ENCODE measurements at places on chromosomes 2 and 18.

DNA sequence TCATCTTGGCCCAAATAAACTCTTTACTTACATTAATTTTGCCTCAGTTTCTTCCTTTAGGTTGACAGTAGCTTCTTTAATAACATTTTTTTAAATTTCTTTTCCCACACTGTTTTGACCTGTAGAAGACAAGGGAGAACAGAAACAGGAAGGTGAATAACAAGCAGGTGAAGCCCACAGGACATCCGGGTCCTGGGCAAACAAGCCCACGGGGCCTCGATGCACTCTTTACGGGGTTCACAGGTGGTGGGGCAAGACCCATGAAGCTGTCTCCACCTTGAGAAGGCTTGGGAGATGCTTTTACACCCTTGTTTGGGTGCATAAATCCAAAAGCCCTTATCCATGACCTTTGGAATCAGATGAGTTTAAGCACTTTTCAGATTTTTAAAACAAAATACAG lies 301.0 kb upstream of the MGAT5 start:
- no peak for DNase-seq

GRCh38 chr2:79512442-79513401 lies at the start of gene CTNNA2:
Gene CTNNA2 (plus strand): TSS chr2:79513051.
- peak; percentile 89 for DNase-seq

GRCh38 chr18:51807336-51807735 lies 532.7 kb upstream of the DCC start:
- no peak for DNase-seq

DNA sequence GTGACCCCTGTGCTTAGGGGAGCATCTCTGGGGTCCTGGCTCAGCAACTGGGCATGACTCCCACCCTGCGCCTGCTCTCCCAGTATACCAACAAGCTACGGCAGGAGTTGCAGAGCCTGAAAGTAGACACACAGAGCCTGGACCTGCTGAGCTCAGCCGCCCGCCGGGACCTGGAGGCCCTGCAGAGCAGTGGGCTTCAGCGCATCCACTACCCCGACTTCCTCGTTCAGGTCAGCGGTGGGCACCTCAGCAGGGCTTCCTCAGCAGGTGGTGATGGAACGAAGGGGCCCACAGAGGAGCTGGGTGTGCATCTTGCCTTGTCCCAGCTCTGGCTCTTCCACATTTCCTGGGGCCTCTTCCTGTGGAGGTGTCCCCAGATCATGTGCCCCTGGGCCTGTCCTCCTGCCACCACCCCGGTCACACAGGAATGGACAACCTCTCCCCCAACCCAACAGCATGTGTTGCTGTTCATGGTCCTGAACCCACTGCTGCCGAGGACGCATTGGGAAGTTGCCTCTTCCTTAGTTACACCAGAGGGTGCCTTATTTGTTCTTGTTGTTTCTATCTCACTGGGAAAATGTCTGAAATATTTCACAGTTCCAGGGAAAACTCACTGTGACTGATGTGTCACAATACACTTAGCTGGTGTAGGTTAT lies 10.8 kb downstream of the PROM2 start:
- DNase-seq: no peak

DNA sequence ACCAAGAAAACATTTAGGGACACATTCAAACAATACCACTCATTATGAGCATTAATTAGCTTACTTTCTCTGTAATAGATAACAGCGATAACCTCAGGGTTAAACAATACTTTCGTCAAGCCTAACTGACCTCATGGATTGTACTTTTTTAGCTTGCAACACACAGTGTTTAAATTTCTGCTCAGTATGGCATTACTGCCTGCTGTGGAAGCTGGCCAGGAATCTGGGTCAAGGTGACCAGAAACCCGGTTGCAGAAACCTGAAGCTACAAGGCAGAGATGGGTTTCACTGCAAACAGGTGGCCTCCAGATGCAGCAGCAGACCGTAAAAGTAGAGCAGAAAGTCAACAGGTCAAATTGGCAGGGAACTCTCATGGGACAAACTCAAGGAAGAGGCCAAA lies 123.8 kb upstream of the FHL2 start:
- DNase-seq: no peak

DNA sequence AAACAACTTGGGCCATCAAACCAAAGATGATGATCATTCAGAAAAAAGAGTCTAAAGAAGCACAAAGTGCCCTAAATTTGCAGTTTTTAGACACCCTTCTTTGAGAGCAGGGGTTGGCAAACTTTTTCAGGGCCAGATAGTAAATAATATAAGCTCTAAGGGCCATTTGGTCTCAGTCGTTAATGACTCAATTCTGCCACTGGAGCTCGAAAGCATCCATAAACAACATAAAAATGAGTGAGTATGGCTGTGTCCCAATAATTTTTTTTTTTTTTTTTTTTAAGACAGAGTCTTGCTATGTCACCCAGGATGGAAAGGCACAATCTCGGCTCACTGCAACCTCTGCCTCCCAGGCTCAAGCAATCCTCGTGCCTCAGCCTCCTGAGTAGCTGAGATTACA lies 152.3 kb downstream of the DTNB start:
- no peak for DNase-seq

DNA sequence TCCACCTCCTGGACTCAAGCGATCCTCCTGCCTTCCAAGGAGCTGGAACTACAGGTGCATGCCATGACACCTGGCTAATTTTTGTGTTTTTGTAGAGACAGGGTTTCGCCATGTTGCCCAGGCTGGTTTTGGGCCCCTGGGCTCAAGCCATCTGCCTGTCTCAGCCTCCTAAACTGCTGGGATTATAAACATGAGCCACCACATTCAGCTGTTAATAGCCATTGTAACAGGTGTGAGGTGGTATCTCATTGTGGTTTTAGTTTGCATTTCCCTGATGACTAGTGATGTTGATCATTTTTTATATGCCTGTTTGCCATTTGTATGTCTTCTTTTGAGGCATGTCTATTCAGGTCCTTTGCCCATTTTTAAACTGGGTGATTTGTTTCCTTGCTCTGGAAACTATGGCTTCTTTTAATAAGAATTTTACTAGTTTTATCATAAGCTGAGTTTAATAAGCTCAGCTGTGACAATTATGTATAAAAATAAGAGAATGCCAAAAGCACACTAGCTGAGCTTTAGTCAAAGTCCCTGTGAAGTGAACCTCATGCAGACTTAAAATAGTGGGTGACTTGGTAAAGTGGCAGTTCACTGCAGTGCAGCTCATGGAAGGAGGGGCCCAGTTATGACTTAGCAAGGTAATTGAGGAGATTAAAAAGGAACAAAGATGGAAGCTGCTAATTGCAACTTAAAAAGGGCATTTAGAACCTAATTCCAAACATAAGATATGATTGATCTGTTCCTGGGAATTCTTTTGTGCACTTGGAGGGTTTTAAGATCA lies 465.1 kb downstream of the TGIF1 start:
- DNase-seq: no peak

DNA sequence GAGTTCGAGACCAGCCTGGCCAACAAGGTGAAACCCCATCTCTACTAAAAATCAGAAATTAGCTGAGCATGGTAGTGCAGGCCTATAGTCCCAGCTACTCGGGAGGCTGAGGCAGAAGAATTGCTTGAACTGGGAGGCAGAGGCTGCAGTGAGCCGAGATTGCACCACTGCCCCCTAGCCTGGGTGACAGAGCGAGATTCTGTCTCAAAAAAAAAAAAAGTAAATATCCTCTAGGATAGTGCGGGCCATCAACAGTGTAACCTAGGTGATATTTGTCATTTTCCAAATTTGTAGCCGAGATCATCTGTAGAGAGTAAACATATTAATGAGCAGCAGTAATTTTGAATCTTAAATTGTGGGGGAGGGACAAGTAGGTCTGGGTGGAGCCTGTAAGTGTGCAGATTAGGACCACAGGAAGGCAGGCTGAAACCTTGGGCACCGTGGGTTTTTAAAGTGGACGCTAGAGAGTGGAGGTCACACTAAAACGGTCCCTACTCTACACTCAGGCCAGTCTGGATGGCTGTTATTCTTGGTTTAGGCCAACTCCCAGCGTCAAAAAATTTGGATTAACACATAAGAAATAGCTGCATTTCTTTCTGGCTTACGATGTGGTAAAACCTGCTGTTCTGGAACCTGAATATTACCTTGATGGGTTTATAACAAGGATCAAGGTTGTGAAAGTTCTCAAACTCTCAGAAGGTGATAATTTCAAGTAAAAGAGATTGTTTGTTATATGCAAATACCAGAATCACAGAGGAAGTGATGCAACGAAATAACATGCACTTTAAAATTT lies 22.7 kb upstream of the TET3 start:
- DNase-seq: no peak

- peak; percentile 57 for DNase-seq
Measured at GRCh38 chr2:119480718-119481142, 43.6 kb downstream of the SCTR start.

- no peak for DNase-seq
Measured at GRCh38 chr2:218691234-218691633, 19.3 kb downstream of the STK36 start.

DNA sequence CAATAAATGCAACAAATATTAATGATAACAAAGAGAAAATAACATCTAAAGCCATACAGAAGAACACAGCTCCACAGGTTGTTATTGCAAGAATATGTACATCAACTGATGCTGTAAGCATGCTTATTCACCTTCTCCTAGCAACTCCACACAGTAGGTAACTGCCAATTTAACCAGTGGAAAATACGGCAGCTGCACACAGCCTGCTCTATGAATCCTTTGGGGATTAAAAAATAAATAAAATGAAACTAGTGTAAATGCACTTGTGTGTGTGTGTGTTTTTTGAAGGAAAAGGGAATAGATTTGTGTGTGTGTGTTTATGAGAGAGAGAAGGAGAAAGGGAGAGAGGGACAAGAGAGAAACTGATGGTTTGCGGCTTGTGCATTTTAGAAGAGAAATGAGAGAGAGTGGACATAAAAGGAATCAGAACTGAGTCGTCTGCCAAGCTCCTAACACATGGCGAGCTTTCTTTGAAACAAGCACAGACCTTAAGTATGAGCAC lies 96.2 kb upstream of the PDE1A start:
- DNase-seq: no peak

- DNase-seq: no peak
Measured at GRCh38 chr2:110678457-110679336, 834 bp upstream of the BUB1 start.

- no peak for DNase-seq
Measured at GRCh38 chr2:46521215-46521683, 41.9 kb downstream of the TMEM247 start.

DNA sequence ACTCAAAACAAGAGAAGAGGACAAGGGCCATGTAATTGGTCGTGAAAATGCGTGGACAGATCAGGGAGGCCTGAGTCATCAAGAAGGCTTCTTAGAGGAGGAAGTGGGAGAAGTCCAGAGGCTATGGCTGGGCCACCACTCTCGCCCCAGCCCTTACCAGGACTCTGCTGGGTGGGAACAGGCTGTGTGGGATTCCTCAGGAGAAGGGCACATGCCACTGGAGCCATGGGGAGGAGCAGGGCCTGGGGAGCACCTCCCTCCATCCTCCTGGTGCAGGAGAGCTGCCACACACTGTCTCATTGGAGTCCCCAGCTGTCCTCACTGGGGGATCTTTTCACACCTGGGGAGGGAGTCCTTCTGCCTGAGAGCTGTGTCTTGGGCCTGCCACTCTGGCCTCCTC lies 9.4 kb upstream of the RALB start:
- no peak for DNase-seq

DNA sequence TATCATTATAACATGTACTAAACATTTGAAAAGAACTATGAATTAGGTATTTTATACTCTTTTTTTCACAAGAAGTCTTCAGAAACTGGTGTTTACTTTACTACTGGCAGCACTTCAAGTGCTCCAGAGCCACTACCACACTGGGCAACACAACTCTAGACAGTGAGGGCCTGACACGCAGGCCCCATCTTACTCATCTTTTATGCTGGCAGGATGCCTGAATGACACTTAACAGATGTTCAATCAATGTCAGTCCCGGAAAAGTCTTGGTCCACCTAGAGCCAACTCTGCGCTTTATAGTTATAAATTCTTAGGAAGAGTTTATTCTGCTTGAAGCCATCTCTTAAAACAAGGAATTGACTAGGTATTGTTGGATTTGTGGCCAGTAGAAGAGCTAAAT lies 8.7 kb upstream of the WIPF1 start:
- DNase-seq: no peak

- DNase-seq: no peak
Measured at GRCh38 chr2:101737478-101738255, 40.2 kb downstream of the MAP4K4 start.

DNA sequence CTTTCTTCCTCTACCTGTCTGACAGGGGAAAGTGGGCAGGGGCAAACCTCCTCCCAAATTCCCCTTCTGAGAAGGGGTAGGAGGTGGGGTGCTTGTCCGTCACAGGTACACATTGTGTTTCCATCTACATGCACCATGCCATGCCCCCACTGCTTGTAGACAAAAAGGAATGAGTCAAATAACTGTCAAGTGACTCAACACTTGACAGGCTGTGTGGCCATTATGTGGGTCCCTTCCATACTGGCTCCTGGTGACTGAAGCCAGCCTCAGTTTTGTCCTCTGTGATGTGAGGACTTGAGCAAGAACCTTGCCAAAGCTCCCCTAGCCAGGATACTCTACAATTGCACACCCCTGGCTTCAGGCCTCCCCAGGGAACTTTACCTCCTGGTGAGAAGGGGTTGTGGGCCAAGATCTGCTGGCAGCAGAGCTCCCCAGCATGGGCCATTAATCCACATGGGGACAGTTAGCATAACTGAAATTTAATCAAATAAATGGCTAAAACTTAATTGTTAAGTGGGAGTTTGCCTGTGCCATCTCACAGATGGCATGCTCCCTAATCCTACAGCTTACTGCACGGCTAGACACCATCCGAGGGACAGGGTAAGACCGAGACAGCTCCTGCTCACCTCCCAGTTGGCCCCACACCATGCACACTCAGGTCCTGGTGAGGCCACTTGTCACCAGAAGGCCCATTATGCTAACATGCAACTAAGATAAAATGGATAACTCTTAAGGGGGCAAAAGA lies 140.2 kb downstream of the BCL11A start:
- no peak for DNase-seq

GRCh38 chr2:178949584-178949983 lies 100.4 kb downstream of the CCDC141 start:
- DNase-seq: no peak

GRCh38 chr2:17000184-17000482 lies 334.5 kb upstream of the CYRIA start:
- no peak for DNase-seq

DNA sequence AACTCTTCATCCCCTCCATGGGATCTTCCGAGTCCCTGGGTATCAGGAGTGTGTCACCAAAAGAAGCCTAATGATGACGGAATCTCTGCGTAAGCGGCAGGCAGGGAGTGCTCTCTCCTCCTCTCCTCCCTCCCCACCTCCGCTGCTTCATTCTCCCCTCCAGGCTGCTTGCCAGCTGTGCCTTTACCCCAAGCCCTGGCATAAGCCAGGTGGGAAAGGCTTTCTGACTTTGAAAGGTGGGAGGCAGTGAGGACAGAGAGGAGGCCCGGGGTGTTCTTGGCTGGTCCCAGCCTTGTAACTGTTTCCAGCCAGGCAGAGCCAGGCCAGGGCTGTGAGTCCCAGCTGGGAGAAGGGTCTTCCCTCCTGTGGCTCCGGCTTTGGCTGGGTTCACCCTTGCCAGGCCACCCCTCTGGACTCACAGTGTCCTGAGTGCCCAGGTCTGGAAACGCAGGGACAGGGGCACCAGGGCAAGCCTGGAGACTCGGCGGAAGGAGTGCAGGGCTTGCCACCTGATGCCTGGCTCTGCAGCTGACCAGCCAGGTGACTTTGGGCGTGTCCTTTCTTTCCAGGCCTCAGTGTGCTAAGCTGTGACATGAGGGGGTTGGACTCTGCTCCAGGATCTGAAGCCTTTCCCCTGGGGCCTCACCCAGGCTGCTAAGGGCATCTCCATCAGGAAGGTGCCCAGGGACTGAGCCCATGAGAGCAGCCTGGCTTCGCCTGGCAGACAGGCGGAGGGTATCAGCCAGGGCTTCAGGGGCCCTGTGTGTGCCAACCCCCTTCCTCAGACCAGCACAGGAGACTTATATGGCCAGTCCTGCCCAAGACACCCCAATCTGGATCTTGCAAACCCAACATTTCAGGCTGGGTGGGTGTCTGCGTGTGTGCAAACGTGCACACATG lies 32.7 kb upstream of the HPCAL1 start:
- DNase-seq: peak; percentile 62
